ENCODE measurements at places on chromosomes 3 and 15.

DNA sequence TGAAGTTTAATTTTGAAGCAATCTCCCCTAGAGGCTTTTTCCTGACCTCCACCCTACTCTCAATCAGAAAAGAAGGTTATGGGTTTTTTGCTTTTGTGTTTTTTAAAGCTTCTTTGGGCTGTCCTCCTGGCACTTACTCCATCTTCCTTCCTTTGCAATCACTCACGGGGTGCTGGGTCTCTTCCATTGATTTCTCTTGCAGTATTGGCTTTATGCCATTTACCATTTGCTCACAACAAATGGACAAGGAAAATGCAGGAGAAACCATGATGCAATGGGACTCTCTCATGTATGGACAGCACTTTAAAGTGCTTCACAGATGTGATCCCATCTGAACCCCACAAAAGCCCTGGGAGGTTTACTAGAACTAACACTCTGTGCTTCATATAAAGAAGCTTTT is 57.5 kb downstream of the SST start:
- no peak for DNase-seq

DNA sequence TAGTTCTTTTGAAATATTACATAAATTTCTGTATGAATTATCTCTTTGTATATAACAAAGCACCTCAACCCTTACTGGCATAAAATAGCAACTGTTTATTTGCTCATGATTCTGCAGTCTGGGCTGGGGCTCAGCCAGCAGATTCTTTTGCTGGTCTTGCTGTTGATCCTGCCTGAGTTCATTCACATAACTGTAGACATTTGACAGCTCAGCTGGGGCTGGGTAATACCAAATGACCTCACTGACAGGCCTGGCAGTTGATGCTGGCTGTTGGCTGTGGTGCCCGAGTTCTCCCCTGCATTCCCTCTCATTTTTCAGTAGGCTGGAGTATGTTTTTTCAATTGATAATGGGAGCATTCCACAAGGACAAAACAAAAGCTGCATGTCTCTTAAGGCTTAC is 449.9 kb upstream of the GOLIM4 start:
- DNase-seq, result no peak

- no peak for DNase-seq
Observed at GRCh38 chr3:13891492-13892073, 11.7 kb upstream of the WNT7A start.

DNA sequence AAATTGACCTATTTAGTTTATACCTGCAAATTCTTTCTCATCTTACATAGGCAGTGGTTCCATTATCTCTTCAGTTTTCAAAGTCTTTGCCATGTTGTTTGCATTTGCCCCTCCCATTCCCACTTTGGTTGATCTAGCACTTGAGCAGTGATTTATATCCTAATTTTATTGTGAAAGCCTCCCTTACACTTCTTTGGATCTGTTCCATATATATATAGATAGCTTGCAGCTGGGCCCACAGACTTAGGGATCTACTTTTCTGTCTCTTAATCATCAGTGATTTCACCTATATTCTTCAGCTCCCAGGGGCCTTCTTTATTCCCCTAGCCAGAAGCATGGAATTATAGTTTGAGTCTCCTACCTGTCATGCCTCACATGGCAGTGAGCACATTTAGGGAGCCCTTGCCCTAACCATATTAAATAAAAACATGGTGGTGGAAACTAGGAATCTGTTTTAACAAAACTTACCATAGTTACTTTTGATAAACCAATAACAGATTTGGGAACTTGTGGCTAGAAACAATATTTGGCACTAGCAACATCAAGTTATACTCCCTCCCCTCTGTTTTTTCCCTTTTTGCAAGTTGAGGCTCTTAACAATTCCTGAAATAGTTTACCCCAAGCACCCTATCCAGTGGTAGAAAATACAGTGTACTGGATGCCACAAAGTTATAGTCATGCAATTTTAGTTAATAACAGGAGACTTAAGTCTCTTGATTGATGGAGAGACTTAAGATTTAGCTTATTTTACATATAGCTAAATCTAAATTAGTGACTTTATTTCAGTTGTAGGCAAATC is 41.7 kb downstream of the ARIH1 start:
- DNase-seq, result no peak

All from GM12892 (cell line).